ENCODE measurements at places on chromosomes 3 and 15. TPM values are rescaled to one million over a fixed set of nuclear protein-coding genes. Genes with fewer than 3 reads are reported as not detected.

CFAP92 gene
- total RNA-seq, result not detected

ACTL6A gene
- 199 TPM for total RNA-seq

KLHL40 gene
- total RNA-seq, result not detected

- DNase-seq, result no peak
Observed at GRCh38 chr3:9754678-9755077, 4.9 kb downstream of the OGG1 start.

GRCh38 chr3:56962206-56962605 lies 98.3 kb upstream of the SPATA12 start:
- DNase-seq, result no peak

- no peak for DNase-seq
Observed at GRCh38 chr3:110804856-110805255, 266.8 kb upstream of the NECTIN3 start.

DNA sequence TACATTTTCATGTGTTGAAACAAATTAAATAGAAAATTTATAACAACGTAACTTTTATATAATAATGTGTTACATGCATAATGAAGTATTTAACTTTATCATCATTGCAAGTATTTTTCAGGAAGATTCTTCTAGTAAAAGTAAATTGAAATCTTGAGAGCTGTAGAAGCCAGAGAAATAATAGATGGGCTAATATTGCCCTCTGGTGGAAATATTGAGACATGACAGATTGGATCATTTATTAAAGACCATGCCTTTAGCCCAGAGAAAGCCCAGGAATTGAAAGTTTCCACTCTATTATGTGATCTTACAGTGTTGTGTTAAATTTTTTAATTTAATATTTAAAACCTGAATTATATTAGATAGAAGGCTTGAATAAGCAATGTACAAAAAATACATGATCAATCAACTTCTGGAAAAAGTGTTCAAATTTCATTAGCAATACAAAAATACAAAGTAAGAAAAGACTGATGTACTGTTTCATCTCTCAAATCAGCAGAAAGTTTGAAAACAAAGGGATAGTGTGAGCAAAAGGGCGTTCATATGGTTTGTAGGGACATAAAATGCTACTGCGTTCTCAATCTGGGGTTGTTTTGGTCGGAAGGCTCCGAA lies 52.7 kb upstream of the SPTSSB start:
- peak; percentile 32 for DNase-seq

DNA sequence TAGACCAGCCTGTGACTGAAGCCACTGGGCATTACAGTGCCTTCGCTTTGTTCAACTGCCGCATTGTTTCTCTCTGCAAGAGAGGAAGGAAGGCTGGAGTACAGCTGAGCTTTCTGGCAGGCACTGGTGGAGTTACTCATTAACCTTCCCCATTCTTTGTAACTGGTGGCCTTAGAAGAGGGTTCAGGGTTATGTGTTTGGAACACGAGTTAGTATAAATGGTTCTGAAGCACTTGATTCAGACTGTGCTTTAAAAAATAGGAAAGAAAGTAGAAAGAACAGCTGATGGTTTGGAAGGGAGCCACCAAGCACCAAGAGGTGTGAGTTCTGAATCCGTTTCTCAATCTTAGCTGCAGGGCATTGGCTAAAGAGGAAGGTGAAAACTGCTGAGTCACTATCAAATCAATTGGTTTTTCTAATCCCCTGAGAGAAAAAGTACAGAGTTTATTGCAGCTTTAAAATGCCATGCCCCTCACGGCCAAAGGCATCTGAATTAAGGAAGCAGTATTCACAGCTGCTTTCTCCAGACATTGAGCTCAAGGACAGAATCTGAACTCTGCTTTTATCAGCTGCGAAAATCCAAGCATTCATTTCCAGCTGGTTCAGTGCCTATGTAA lies 3.6 kb downstream of the HGD start:
- DNase-seq, result peak; percentile 87

GRCh38 chr3:39748002-39748401 lies 61.4 kb upstream of the MYRIP start:
- DNase-seq, result no peak

DNA sequence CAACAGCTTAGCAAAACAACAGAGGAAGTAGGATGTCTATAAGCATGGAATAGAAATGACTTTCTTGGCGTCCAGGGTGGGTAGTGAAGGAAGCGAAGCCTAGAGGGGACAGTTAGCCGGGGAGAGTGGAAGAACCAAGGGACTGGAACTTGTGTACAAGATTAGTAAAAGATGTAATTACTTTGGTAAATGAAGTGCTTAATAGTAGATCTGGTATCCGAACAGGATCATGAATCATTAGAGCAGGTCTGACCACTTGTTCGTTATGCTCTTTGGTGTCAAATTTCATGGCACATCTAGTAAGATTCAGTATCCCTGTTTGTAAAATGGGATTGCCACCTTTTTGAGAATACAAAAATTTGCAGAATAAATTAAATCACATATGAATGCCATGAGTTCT lies 112.5 kb upstream of the MLF1 start:
- DNase-seq, result no peak
